ENCODE measurements at places on chromosomes 12 and 14.

DNA sequence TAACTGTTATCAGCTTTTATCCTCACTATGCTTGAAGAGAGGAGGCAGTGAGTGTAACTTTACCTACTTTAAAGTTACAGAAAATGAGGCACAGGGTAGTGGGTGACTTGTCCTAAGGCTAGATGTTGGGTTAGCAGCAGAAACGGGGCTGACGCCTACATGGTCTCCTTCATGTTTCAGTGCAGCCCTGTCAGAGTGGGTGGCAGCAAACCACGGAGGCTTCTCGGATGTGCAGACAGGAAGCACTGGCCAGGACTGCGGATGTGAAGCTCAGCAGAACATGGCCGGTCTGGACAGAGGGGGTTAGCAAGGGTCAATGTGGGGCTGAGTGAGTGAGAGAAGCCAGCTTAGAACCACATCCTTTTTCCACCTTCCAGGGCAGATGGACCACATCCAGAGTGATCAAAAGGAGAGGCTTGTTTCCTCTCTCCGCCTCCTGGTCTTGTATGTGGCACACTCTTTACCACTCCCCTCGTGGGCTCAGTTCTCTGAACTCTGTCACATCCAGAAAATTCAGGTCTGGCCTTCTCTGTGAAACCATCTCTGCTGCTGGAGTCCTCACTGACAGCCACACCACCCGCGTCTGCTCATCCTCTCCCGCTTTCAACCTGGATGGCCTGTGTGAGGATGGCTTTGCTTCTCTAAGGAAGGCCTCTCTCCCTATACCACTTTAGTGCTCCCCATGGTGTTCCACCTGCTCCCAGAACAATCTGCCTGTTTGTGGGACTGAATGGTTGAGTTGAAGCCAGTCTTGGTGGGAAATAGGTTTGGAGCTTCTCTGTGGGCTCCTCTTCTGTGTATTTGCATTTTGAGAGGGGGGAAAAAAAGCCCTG, 14.1 kb downstream of the SUSD6 start:
- DNase-seq: no peak

DNA sequence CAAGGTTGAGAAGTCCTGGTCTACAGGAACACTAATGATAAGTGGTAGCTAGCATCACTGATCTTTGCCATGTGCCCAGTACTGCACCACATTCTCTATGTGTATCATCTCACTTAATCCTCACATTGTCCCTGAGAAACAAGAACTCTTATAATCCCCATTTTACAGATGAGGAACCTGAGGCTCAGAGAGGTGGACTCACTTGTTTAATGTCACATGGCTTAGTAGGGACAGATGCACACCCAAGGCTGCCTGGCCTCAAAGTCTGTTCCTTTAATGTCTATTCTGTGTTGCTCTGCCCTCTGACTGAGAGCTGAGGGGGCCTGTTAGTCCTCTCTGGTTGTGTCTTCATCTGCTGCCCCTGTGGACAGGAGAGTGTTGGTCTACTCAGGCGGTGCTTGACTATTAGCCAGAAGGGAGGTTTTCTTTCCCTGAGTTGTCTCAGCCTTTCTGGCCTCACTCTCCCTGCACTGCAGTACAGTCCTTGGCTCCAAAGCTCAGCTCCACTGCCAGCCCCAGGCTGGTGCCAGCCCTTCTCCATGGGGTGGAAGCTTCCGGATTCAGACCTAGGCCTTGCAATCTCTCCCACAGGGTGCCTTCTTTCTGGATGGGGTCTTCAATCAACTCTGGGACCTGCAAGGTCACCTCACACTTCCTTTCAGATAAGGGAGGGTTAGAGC, 4.9 kb upstream of the DYNLL1 start:
- no peak for DNase-seq

DNA sequence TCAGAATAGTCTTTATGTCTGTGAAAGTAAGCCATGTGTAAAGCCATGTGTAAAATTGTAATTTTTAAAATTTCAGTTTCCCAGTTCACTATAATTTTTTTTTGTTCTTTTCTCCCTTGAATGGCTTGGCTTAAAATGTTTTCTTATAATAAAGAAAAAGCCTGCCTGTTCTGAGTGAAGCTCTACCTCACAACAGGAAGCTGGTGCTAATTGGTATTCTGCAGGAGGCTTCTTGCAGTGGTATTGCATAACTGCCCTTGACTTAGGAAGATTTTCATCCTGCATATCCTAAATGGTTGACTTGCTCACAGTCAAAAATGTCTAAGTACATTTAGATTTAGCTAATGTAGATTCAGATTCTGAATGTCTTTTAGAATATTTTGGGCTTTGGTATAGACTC, 49.5 kb downstream of the ATP2A2 start:
- DNase-seq: peak; percentile 33

GRCh38 chr12:59398164-59398563, 197.7 kb upstream of the SLC16A7 start:
- DNase-seq: no peak

- DNase-seq: no peak
These were observed 12.0 kb downstream of the NCOR2 start for GRCh38 chr12:124555168-124556073.

DNA sequence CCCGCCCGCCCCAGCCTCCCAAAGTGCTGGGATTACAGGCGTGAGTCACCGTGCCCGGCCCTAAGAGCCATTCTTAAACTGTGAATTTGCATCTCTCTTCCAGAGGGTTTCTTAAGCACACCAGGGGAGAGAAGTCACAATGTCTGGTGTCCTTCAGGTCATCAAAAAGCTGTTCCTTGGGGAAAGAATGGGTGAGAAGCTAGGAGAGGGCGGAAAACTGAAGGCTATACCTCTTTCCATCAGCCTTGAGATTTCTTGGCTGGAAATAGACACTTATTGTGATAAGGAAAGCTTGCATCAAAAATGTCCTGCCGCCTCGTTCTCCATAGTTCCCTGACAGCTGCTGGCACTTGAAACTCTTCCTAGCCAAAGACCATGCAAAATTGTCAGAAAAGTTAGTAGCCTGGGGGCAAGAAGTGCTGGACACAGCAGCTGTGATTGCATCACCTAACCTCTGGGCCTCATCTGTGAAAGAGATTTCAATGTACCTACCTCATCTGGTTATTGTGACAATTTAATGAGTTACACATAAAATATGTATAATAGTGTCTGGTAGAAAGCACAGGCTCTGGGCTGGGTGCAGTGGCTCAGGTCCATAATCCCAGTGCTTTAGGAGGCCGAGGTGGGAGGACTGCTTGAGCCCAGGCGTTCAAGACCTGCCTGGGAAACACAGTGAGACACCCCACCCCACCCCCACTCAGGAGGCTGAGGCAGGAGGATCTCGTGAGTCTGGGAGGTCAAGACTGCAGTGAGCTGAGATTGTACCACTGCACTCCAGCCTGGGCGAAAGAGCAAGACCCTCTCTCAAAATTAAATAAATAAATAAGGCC, 9.7 kb upstream of the UBC start:
- DNase-seq: peak; percentile 73

- DNase-seq: no peak
These were observed 4.5 kb upstream of the OR11H6 start for GRCh38 chr14:20219033-20219432.

- DNase-seq: no peak
These were observed 4.5 kb upstream of the ARF3 start for GRCh38 chr12:48961801-48962200.

DNA sequence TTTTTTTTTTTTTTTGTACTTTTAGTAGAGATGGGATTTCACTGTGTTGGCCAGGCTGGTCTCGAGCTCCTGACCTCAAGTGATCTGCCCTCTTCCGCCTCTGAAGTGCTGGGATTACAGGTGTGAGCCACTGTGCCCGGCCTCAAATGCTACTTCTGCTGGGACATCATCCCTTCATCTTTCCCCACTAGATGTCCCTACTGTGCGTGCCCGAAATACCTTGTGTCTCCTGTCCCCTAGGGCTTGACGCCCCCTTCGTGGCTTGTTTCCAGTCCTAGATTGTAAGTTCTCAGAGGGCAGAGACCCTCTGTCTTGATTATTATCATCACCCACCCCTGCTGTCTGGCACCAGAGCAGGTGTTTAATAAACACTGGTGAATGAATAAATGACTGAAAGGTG, 14.9 kb downstream of the CCDC63 start:
- no peak for DNase-seq

DNA sequence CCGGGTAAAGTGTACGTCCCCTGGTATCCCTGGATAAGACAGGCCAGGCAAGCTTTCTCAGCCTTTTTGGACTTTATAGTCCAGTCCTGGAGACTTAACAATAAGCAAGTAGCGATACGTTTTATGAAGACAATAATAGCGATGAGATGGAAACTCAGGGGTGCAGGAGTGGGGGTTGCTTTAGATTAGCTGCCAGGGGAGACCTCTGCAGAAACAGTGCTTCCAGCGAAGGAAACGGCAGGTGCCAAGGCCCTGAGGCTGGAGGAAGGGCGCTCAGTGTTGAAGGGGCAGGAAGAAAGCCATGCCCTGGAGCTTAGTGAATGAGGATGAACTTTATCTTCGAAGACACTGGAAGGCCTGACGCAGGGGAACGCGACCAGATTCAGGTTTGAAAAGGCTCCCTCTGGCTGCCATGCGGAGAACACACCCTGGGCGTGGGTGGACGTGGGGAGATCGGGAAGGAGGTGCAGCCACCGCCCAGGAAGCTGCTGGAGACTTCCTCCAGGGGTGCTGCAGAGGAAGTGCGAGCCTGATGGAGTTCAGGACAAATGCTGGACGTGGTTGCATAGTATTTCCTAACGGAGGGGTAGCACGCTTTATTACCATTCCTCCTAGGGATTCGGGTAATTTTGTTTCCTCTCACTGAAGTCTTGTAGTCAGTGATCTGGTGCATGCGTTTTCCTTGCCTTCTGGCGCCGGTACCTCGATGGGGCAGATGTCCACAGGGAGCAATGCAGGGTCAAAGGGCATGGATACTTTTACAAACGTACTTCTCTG, 26.1 kb upstream of the UBC start:
- peak; percentile 90 for DNase-seq

DNA sequence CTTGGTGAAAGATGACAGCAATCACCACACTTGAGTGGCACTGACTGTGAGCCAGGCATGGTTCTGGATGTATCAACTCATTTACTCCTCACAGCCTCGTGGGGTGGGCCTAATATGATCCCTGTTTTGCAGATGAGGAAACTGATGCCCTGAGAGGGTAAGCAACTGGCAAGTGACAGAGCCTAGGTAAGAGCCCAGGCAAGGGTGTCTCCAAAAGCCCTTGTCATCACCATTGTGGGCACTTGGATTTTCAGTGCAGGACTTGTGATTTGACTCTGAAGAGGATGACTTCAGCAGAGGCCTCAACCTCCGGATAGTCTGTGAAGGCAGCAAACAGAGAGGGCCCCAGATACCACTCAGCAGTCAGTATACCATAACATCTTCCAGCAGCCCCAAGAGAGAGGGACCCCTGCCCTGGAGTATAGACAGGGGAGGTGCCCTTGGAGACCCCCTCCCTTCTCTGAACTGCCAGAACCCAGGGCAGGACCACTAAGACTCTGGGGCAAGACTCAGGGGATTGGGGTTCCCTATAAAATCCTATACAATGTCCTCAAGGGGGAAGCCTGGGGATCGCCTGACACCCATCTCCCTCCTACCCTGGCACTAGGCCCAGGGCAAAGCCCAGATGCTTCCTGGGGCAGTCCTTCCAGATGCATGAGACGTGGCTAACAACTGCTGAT, 7.1 kb upstream of the KRT5 start:
- DNase-seq: no peak

- DNase-seq: peak; percentile 91
These were observed 31.5 kb downstream of the RASSF9 start for GRCh38 chr12:85804663-85805062.

DNA sequence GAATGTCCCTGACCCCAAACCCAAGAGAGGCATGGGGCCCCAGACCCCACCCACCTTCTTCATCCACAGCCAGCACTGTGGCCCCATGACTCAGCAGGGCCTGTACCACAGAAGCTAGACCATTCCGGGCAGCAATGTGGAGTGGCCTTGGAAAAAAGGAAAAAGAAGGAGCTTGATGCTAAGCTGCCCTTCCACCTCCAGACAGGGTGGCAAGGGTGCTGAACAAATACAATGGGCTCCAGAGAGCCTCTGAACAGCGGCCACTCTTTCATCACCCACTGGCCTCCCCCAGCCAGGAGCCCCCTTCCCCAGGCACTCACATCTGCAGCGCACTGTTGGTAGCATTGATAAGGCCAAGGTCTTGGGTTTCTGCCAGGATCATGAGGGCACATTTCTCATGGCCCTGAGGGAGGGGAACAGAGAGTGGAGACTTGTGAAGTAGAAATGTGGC, 13.9 kb downstream of the SLC39A5 start:
- no peak for DNase-seq

DNA sequence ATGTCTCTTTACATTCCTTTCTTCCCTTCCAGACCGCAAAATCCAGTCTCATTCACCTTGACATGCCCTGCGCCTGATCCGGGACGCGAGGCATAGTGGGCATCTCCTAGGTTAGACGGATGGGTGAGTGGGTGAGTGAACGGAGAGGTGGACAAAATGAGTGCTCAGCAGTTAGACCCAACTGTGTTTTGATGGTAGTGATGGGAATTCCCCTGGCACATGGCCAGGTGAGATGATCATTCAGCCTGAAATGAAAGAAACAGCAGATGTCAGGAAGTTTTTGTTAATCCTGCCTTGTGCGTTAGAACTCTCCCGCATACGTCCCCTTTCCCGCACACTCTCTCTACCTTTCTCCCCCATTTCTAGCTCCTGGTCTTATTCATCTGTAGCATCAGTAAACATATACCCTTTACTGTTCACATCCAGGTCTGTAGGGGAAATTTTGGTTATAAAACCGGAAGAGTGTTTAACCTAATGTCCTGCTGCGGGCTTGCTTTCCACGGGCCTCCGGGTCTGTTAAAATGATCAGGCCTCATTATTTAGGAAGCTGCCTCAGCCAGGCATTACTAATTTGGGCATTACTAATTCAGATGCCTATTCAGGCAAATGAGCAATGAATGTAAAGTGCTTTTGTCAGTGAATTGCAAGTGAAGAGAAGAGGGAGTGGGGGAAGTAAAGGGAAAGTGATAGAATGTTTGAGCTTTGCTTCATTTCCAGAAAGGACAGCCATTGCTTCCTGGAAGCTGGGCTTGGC, 172.8 kb downstream of the ETV6 start:
- peak; percentile 56 for DNase-seq

DNA sequence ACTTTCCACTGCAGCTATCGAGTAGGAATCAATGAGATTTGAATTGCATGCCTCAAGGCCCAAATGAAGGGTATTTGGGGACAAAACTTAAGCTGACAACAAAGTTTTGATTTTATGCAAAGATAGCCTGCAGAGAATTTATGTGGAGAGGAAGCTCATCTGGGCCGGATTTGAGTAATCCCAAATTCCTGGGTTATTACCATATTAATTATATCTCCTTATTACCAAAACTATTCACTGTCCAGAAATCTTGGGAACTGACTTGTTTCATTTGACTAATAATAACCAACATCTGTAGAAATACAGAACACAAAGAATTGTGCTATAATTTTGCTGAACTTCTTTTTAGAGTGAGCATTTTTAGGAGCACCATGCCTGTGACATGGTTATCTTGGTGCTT, 70.4 kb downstream of the KITLG start:
- DNase-seq: no peak

DNA sequence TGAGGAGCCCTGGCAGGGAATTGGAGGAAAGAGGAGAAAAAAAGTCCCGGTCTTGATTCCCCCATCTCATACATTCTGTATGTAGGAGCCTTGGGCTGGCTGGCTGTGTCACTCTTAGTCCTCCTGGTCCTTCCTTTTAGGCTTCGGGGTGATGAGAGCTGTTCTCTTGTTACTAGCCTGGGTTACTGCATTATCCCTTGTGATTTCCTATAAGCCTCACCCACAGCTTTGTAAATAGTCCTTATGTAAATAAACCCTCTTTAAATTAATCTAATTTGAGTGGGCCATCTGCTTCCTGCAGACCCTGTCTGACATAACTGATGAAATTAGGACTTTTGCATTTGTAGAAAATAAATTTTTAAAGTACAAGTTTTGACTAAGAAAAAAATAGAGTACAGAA, 19.2 kb downstream of the DNM1L start:
- no peak for DNase-seq

All from NCI-H226 (cell line).